ENCODE measurements at places on chromosomes 3 and 15.

DNA sequence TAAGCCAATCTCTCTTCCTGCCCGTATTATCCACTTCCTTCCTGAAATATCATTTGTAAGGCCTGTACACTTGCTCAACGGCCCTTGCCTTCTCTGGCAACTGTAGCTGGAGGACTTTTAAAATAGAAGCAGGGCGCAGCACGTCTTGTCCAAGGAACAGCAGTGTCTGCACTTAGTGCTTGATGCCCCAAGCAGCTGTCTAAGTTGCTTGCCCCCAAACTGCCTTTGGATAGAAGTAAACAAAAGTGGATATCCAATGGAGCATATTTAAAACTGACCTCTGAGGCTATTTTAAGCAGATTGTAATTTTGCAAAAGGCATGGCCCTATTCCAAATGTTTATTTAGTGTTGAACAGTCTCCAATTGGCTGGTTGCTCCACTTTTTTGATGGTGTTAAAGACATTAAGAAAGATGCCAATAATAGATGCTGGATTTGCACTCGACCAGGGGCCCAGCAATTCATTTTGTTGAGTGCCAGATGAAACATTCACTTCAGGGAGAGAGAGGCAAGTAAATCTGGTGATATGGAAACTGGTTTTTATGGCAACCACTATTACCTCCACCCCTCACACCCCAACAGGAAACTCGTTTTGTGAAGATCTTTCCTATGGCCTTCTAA, 526.8 kb upstream of the TBL1XR1 start:
- DNase-seq: no peak

DNA sequence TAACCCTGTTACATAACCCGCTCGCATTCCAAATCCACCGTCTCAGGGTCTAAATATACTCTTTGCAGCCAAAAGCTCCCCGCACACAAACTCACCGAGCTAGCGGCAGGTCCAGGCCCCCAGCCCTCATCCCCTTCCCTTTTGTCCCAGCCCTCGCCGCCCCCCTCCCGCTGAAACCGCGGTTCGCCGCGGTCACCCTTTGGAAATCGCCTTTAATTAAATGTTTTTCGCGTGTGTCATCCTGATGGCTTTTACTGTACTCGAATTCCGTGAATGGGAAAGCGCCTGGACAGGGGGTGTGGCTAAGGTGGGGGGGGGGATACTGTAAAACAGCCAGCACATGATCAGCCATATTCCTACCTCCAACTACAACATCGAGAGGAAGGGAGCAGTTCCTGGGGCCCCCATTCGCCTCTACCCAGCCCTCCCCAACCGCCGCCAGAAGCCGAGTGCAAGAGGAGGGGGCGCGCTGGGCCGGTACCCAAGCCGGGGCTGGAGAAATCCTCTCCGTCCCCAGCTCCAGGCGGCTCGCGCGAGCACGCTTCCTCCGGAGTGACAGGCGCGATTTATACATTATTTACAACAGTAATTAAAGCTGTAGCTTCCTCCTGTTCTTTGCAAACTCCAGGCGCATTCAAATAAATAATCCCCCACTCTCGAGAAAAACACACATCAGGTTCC, 1.7 kb downstream of the RORA start:
- DNase-seq: no peak

DNA sequence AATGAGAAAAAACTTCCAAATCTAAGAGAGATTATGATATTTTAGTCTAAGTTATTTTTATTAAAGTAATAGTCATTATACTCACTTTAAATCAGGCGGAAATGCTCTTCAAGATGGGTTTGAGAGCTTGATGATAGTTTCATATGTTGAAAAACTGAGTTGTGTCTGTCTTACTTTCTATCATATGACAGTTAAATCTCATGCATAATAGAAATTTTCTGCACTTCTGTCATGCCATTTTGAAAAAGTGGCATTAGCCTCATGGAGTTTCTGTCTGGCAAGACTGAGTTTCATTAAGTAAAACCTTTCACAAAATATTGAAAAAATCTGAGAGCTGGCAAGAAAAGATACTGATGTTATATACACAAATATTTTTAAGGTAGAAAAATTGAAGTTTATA, 511.8 kb downstream of the EPHA3 start:
- no peak for DNase-seq

DNA sequence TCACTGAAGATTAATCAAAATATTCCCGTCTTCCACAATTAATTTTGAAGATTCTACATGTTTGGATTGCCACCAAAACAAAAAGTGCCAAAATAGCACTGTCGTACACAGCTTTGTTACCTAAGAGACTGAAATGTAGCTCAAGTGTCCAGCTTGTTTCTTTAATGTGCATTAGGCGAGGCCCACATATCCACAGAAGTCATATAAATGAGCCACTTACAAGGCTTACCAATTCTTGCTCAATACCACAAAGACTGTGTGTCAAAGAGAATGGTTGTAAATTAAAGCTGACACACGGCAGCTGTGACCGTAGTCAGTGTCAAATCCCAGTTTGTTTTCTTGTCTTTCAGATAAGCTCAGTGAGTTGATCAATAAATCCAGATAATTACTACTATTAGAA, 639.4 kb upstream of the TBL1XR1 start:
- DNase-seq: no peak

DNA sequence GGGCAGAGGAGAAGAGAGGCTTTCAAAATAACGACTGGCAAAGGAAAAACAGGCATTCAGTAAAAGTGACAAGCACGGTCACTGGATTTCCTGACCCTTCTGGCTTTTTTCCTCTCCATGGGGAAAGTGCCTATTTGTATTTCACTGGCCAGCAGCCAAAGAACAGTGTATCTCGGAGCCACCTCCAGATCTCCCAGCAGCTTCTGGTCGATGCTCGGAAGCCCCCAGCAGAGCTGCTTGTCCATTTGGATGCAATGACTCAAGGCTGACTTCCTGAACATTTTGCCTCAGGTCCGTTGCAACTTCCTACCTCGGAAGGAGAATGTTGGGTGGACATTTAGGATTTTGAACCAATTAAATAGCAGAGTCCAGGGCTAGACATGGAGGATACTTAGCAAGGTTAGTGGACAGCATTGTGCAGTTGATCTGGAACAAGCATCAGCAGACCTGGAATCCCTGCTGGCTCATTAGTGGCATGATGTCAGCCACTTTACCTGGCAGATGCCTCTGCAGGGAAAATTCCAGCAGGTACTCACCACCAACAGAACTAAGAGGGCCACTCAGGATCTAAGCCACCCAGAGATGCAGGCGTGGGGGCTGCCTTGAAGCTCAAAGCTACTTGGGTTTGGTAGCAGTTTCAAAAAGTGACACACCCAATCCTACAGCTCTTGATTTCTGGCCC, 1.1 kb downstream of the FAM107A start:
- no peak for DNase-seq

GRCh38 chr3:108209579-108209978, 12.6 kb downstream of the IFT57 start:
- no peak for DNase-seq

DNA sequence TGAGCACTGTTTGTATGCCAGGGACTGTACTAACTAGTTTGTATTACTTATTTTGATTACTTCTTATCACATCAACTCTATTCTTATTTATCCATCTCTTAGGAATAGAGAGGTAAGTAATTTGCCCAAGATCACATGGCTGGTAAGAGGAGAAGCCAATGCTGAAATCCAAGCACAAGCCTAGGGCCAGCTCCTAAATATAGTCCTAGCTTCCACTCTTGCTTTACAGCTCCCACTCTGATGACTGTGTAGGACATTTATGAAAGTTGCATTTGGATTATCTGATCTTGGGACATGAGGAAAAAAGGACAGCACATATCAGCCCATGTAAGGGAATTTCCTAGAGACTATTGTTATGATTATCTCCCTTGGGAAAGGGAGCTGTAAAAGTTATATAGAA, 58.1 kb downstream of the GTF2E1 start:
- no peak for DNase-seq

All from activated T-cell treated with anti-CD3 and anti-CD28 coated beads for 4 hours (primary cell).